Calu3 (cell line): ENCODE measurements at places on chromosomes 3 and 15. TPM values are rescaled to one million over a fixed set of nuclear protein-coding genes. Genes with fewer than 3 reads are reported as not detected.

DNA sequence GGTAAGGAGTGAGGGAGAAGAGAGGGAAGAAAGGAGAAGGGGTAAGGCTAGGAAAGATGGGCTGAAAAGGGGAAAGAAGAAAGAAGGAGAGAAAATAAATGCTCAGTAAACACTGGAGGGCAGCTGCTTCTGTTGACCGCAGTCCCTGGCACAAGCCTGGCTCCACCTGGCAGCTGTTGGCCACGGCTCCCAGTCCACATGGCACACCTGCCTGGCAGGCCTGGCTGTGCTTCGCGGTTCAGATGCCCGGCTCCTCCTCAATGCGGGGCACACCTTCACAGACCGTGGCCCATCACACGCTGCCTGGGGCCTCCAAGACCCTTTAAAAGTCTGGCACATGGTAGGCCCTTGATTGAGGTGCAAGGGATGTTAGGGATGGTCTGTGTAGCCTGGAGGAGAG is 516.8 kb upstream of the PROK2 start:
- no peaks in the 10 kb centered on the region for H3K36me3 ChIP-seq
- no peaks in the 10 kb centered on the region for H3K4me1 ChIP-seq
- no peak for DNase-seq
- H3K27ac ChIP-seq = no peak overlapping the region
- no peak overlapping the region for H3K4me3 ChIP-seq

DNA sequence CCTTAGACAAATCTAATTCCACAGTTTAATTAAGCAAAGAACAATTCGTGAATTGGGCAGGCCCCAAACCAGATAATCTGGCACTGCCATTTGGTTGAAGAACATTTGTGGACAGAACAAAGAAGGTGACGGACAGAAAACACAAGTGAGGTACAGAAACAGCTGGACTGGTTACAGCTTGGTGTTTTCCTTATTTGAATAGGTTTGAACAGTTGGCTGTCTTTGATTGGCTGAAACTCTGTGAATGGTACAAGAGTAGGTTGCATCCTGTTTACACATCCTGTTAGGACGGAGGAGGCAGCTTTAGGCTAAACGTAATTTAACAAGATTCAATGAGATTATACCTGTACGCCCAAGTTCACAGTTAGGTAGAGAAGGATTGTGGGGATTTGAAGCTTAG is 114.4 kb downstream of the LPP start:
- no peak for DNase-seq
- H3K27me3 ChIP-seq = no peaks in the 10 kb centered on the region
- H3K4me3 ChIP-seq = no peak overlapping the region
- peaks cover 21% of the 10 kb centered on the region for H3K36me3 ChIP-seq
- peaks cover 47% of the 10 kb centered on the region for H3K4me1 ChIP-seq

DNA sequence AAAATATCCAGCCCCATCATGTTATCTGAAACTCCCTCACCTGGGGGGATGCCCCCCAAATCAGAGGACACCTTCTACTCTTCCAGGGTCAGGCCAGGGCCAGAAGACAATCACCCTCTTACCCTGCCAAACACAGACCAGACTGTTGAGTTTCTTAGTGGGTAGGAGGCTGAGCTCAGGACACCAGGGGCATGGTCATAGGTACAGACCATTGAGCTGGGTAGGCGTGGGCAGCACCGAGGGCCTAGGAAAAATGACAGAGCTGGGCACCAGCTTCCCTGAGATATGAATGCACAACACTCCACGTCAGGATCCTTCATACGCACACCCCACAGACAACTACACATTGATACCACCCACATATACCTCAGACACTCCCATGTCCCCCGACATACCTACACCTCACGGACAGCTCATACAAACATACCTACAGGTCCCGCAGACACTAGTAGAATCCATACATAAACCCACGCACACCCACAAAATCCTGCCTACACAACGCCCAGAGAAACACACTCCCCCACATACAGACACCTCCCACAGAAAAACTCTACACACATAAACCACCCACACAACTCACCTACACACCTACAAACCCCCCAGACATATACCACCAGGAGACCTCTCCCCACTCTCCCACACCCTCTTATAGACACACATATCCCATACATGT is 11.8 kb downstream of the AP3B2 start:
- no peak for DNase-seq
- H3K4me1 ChIP-seq = no peaks in the 10 kb centered on the region
- no peaks in the 10 kb centered on the region for H3K36me3 ChIP-seq
- no peaks in the 10 kb centered on the region for H3K27me3 ChIP-seq

DNA sequence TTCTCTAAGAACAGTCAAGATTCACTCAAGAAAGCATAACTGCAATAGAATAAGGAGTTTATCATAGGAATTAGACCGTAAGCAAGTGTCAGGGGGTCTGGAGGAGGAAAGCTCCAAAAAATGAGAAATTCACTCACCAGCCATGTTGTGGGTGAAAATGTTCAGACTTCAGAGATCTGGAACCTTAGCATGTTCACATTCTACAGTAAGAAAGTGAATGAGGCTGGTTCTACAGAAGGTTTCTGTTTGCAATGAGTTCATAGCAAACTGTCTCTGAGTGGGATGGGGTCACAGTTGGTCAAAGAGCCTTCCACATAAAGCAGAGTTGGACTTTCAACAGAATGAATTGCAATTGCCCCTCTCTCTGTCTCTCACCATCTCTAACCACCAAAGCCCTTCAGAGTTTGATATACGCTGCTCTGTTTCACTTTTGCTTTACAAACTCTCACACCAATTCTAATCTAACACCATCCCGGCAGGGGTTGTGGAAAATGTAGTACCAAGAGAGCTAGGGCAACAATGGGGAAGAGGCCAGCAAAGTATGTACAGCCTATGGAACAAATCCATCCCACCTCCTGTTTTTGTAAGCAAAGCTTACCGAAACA is 581.8 kb upstream of the UBE2E2 start:
- no peaks in the 10 kb centered on the region for H3K4me1 ChIP-seq
- H3K4me3 ChIP-seq = no peak overlapping the region
- no peaks in the 10 kb centered on the region for H3K36me3 ChIP-seq
- H3K27ac ChIP-seq = no peak overlapping the region

DNA sequence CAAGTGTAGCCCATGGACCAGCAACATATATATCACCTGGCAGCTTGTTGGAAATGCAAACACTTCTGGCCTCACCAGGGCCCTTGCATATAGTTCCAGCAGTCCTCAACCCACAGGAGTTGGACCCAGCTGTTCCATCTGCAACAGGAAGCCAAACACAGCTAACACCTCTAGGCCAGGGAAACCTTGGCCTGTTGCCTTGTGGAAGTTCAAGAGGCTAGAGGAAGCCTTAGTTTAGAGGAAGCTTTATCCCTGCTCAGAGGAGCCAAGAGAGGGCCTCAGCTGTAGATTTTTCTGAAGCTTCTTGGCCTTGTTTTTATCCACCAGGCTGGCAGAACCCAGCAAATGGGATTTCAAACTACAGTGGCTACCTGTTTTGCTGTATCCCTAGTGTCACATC is 11.4 kb downstream of the FHIT start:
- no peak overlapping the region for H3K27ac ChIP-seq
- H3K27me3 ChIP-seq = no peaks in the 10 kb centered on the region

DNA sequence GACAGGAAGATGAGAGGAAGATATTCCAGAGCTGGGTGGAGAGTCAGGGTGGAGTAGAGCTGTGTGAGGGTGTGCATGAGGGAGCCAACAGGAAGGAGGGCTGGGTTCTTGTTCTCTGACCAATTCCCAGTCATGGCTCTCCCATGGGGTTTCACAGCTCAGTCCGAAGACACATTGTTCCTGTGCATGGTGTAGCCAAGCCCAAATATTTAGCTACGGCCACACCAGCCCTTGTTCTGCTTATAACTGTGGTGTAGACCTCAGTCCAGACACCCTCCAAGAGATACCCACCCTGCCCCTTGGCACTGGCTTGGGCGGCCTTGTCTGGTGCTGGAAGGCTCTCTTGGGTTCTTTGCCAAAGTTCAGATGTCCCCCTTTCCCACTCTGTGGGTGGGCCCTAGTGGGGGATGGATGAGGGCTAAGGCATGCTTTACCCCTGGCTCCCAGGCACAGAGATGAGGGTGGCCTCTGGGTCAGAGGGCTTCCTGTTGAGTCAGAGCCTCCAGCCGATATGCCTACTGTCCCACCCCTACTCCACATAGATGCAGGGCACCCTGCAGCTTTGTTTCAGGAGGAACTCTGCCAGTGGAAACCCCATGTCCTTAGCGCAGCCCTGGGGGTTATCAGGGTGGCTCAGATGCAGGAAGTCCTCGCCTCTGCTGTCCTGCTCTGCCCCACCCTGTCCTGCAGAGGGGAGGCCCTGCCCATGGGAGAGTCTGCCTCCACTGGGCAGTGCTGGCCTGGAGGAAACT is 271.2 kb upstream of the CTDSPL start:
- H3K4me3 ChIP-seq = no peak overlapping the region
- no peak overlapping the region for H3K27ac ChIP-seq
- H3K27me3 ChIP-seq = peaks cover 71% of the 10 kb centered on the region
- no peak for DNase-seq
- H3K4me1 ChIP-seq = no peaks in the 10 kb centered on the region
- H3K36me3 ChIP-seq = no peaks in the 10 kb centered on the region

DNA sequence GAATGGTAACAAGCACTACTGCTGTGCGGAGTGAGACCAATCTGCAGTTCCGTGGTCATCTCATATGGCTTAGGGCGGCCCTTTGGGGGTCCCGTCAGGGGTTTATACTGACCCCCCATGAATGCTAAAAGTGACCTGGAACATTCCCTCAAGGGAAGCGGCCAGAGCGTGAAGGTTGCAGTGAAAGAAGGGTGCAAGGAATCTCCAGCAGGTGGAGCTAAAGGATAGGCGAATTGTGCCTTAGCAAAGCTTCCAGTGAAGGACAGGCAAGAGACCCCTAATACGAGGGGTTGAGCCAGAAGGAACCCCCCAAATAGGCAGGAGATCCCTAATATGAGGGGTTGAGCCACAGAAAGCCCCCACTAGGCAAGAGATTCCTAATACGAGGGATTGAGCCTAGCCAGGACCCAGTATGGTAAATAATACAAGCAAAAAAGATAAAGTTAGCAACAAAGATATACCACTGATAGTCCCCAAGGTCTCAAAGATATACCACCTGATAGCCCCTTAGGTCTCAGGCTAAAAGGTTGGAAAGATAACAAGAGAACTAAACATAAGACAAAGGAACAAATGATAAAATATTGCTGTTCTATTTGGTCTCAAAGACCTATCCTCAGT is 32.8 kb downstream of the ZNF589 start:
- no peak overlapping the region for H3K4me3 ChIP-seq
- no peaks in the 10 kb centered on the region for H3K27me3 ChIP-seq
- DNase-seq = peak; percentile 69
- no peak overlapping the region for H3K27ac ChIP-seq
- H3K4me1 ChIP-seq = peaks cover 33% of the 10 kb centered on the region

GRCh38 chr3:190097617-190098016 is 23.1 kb downstream of the P3H2 start:
- no peaks in the 10 kb centered on the region for H3K4me1 ChIP-seq
- DNase-seq = no peak
- no peak overlapping the region for H3K27ac ChIP-seq

GRCh38 chr3:192916371-192917027 is 1.2 kb downstream of the MB21D2 start:
- peaks cover 28% of the 10 kb centered on the region for H3K36me3 ChIP-seq
- DNase-seq = peak; percentile 61
- H3K27ac ChIP-seq = peak overlapping the region; percentile 65
- H3K27me3 ChIP-seq = no peaks in the 10 kb centered on the region

GNAT1 gene
- not detected in 2 replicates for total RNA-seq

SENP2 gene
- 75.1 and 87.1 TPM in 2 replicates for total RNA-seq

CSTA gene
- not detected in 2 replicates for total RNA-seq

GOLGA8M gene
- not detected in 2 replicates for total RNA-seq

ABHD6 gene
- 4.9 and 5.7 TPM in 2 replicates for total RNA-seq
